Hepatic stellate cell (primary cell): ENCODE measurements at places on chromosomes 1 and 21.
A peak's percentile ranks its signal among the peaks of the same experiment; 100 is the strongest.

GRCh38 chr21:35102488-35103371, 53.6 kb upstream of the RUNX1 start:
- no peak for DNase-seq

DNA sequence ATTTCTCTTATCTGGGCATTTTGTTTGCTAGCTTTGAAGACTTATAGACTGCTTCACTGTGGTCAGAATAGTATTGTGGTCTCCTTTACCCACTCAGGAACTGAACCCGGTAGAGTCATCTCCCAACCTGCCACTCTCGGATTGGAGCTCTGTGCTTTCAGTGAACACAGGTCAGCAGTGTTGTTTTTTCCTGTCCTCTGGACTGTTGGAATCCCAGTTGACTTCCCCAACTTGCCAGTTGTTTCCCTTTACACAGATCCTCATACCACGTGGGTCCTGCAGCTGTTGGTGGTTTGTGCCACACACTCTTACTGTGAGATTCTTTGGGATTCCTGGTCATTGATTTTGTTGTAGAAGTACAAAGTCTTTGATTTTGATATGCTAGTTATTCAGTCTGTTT, 214.1 kb downstream of the DYRK1A start:
- DNase-seq, result no peak

- DNase-seq, result peak; percentile 85
Measured at GRCh38 chr1:109910123-109910962, at the start of gene CSF1. TSS of gene CSF1 (plus strand) at chr1:109910849. CDS start at chr1:109911024, 175 bp downstream.

GRCh38 chr21:42340187-42341050, 10.4 kb downstream of the TFF2 start:
- no peak for DNase-seq

- no peak for DNase-seq
Measured at GRCh38 chr1:236131916-236132315, 10.4 kb upstream of the GPR137B start.

DNA sequence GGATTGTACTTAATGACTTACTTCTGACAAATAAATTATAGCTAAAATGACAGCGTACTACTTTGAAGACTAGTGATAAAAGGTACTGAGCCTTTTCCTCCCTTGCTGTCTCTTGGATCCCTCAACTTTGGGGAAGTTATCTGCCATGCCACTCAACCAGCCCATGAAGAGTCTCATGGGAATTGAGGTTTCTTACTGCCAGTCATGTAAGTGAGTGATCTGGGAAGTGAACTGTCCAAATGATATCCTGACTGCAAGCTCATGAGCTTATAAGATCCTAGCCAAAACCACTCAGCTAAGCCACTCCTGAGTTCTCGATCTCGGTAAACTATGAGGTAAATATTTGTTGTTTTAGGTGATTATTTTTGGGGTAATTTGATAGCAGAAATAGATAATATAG, 247.8 kb downstream of the NCAM2 start:
- no peak for DNase-seq

DNA sequence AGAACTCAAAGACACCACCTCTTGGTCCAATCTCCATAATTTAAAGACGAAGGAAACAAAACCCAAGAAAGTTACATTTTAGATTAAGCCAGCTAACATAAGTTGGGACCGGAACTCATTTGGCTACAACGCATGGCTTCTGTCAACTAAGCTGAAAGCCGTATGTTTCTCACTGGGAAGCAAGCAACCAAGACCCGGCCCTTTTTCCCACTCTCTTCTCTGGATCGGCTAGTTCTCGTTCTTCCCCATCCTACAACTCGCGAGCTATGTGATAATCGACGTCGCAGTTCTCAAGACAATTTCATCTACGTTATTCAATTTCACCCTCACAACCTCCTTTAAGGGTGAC, 601 bp downstream of the CCT8 start:
- no peak for DNase-seq

DNA sequence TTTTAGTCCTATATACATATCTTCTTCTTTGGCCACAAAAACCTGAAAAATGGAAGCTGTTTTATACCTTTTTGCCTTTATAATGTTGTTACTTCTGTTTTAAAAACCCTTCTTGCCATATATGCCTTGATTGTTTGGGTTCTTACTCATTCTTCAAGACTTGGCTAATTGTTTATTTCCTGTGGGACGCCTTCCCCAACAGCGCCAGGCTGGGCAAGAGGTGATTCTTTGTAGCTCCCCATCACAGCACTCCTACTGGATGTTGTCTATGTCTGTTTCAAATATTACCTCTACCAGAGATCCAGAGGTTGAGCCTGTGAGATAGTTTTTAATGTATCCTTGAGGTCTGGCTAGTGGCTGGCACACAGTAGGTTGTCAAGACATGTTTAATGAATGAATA, 73.2 kb upstream of the CYP2J2 start:
- DNase-seq, result no peak

GRCh38 chr1:99445486-99445885, 181.2 kb downstream of the PLPPR4 start:
- DNase-seq, result no peak

GRCh38 chr1:33168556-33169289, 13.1 kb downstream of the TRIM62 start:
- no peak for DNase-seq

DNA sequence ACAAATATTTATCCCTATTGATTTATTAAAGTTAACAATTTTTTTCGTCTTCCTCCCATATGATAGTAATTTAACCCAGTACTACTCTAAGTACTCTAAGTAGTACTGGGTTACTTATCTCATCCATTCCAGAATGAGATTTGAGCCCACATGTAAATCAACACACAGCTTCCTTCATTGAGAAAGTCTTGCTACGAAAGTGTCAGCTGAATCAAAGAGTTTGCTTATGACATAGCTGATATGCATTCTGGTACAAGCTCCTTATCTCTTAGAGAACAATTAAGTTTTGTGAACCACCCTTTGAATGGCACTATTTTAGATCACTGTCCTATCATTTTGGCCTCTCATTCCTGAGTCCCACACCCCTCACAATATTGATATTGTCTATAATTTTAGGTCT, 2.4 kb upstream of the SLC44A3 start:
- no peak for DNase-seq

- no peak for DNase-seq
Measured at GRCh38 chr1:41053316-41053715, 31.8 kb upstream of the SLFNL1 start.

- DNase-seq, result peak; percentile 59
Measured at GRCh38 chr1:51926171-51926812, 47.8 kb upstream of the NRDC start.

DNA sequence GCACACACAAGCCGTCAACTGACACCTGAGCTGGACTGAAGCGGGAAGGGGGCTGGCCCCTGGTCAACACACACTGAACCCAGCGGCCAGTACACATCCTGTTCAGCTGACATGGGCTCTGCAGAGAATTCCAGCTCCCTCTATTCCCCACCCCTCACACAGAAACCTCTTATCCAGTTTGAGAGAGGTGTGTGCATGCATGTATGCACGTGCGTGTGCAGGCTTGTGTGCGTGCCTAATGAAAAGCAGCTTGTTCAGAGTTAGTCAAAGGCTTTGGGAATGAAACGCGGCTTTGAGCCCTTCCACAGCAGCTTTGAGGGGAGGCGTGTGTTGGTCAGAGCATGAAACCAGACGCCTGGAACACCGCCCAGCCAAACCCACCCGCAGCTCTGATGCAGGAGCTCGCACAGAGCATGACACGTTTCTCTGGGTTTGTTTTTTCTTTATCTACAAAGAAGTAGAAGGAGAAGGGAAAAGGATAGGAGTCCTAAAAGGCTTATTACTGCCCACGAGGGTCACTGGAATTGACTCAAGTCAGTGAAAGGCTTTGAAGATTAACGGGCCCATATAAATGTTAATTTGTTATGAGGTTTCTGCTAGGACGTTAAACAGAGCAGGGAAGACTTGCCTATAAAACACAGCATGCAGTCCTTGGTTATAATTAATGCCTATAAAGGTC, 184.2 kb downstream of the ETS2 start:
- peak; percentile 61 for DNase-seq

DNA sequence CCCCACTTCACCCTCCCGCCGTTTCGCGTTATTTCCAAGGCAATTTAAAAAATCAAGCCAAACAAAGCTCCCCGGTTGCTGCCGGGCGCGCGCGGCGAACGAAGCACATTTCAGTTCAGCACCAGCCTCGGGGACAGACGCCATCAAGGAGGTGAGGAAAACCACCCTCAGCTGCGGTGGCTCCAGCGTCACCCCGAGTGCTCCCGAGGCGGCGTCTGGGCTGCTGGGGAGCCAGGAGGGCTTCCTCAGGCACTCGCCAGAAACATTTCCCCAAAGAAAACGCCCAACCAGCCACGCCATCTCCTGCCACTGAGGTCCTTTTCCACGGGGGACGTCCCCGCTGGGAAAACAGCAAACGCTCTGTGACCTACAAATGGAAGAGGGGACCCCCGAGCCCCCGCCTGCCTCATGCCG, 623 bp downstream of the GNG4 start:
- DNase-seq, result peak; percentile 77

- DNase-seq, result no peak
Measured at GRCh38 chr1:22295856-22296255, 153.0 kb upstream of the WNT4 start.

GRCh38 chr1:229624521-229625070, 1.3 kb downstream of the TAF5L start:
- no peak for DNase-seq

GRCh38 chr1:44608141-44608540, 66.1 kb downstream of the TMEM53 start:
- no peak for DNase-seq

DNA sequence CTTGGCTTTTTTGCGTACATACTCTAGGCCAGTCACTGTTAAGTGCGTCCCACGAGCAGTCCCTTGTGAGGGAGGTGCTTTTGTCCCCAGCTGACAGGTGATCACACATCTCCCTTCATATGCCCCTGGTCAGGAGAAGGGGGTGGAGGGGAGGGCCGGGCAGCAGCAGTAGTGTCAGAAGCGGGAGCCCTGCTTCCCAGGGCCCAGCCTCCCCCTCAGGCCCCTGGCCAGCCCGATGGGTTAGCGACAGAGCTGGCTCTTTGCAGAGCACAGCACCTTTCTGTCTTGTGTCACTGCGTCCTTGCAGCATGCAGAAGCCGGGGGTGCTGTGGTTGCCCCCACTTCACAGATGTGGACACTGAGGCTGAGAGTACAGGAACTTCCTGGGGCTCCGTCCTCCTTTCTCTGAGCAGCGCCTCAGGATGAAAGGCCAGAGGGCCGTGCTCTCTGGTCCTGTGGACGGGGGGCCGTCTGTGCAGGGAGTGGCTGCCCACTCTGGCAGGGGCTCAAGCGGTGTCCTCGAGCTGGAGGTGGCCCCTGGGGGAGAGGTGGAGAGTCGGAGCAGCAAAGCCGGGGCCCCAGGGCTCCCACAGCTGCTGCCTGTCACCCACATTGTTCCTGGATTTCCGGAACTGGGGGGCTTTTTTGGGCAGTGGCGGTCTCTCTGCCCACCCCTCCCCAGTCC, 5.9 kb downstream of the TMEM201 start:
- DNase-seq, result no peak

- DNase-seq, result no peak
Measured at GRCh38 chr1:202107801-202108731, 14.7 kb upstream of the GPR37L1 start.

GRCh38 chr1:116345843-116346242, 27.2 kb upstream of the ATP1A1 start:
- DNase-seq, result no peak

DNA sequence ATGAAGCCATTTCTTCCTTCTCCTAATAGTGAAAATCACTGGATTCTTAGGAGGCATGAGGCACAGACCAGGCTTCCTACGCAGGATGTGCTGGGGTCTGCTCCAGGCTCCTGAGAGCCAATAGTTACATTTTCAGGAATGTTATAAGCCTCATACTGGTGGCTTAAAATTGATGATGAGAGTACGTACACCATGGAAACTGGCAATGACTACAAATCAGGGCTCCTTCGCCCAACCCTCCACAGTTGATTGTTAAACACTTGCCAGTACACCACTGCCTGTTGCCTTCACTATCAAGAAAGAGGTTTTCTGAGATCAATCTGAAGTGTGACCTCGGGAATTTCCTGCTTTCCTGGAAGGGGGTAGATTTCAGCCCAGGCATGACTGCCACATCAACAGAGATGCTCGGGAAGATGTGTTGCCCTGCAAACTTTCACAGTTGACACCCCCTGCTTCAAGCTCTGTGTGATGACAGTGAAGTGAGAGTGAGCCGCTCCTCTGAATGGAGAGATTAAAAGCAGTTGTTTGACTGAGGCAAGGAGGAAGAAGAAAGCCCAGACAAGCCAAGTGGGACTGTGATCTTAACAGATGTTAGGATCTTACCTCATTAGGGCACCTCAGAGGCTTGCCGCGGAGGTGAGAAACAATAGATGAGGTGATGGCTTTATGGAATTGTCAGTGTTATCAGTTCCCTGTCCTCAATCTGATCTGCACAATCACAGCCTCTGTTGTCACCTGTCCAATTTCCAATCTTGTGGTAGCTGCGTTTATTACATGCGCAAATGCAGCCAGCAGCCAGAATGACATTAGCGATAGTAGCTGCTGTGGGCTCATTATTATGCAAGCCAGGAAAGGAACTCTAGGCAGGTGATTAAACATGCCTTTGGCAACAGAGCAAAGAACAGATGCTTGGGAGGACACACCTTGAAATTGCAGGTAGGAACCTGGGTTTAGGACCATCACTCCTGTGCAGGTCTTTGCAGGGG, 277.3 kb downstream of the KAZN start:
- DNase-seq, result no peak

- no peak for DNase-seq
Measured at GRCh38 chr1:4227986-4228385, 327.9 kb upstream of the C1orf174 start.
